Activated naive CD8-positive, alpha-beta T cell treated with anti-CD3 and anti-CD28 coated beads, Interleukin-2, amount 50 U/mL, for 16 hours (primary cell): ENCODE measurements at places on chromosomes 2 and 18.

DNA sequence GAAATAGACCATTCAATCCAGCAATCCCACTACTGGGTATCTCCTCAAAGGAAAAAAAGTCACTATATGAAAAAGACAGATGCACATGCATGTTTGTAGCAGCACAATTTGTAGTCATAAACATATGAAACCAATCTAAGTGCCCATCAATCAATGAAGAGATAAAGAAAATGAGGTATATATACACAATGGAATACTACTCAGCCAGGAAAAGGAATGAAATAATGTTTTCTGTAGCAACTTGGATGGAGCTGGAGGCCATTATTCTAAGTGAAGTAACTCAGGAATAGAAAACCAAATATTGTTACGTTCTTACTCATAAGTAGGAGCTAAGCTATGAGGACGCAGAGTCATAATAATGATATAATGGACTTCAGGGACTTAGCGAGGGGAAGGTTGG is 45.2 kb upstream of the LRRC30 start:
- no peak for DNase-seq

DNA sequence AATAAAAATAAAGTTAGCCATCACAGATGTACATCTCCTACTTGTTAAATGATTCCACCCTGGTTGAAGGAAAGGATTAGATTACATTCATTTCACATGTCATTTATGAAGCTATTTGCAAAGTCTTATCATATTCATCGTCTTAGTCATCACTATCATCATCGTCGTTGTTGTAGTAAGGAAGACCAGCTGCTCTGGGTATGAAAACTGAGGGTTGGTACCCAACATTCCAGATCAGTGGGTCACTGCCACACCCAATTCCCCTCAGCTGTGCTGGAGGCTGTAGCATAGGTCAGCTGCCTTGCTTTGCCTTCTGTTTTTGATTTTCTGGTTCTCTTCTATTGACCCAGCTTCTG is 20.9 kb upstream of the CCBE1 start:
- no peak for DNase-seq

DNA sequence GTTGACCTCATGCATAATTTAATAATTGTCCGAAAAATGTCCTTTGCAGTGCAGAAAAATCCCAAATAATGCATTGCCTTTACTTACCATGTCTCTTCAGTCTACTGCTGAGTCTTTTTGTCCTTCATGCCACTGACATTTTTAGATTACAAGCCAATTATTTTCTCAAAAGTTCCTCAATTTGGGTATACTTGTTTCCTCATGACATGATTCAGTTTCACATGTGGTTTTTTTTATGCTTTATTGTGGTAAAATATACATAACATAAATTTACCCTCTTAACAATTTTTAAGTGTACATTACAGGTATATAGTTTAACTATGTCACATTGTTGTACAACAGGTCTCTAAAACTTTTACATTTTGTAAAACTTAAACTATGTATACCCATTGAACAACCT is 81.0 kb downstream of the EPC2 start:
- no peak for DNase-seq

GRCh38 chr2:238970553-238971081 is 122.7 kb downstream of the TWIST2 start:
- DNase-seq, result no peak

- DNase-seq, result no peak
Observed at GRCh38 chr2:237257471-237257951, 156.5 kb downstream of the COL6A3 start.

- no peak for DNase-seq
Observed at GRCh38 chr18:67132919-67133318, 383.6 kb downstream of the DSEL start.

- DNase-seq, result no peak
Observed at GRCh38 chr2:203743441-203743981, 37.1 kb downstream of the CD28 start.

DNA sequence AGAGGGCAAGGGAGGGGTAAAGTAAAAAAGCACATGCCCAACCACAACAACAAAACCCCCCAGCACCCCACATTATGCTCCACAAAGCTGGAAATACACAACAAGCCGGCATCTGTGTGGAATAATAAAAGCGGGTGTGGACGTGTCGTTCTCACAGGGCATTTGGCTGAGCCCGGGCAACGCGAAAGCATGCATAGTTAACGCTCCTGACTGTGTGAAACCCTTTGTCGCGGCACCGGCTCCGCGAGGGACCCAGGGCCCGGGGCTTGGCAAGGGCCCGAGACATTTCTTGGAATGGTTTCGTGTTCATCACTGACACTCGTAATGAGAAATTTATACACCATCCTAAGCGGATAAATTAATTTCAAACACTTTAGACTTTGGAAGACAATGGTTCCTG is 165.6 kb downstream of the INHBB start:
- no peak for DNase-seq

DNA sequence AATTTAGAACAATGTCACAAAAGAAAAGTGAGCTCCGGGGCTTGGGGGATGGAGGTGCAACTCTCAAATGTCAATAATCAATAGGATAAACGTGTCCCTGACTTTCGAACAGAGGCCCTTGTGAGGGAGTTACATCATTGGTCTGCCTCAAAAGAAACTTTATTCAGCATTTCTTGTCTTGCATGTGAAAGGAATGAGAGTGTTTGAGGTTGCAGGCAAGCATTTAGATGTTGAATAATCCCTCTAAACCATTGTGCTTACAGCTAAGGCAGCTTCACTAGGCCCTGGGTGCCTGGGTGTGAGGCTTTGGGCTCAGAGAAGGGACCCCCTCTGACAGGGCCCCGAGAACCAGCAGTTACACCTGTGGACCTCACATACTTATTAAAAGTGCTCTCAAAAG is 28.6 kb upstream of the FHL2 start:
- DNase-seq, result no peak

DNA sequence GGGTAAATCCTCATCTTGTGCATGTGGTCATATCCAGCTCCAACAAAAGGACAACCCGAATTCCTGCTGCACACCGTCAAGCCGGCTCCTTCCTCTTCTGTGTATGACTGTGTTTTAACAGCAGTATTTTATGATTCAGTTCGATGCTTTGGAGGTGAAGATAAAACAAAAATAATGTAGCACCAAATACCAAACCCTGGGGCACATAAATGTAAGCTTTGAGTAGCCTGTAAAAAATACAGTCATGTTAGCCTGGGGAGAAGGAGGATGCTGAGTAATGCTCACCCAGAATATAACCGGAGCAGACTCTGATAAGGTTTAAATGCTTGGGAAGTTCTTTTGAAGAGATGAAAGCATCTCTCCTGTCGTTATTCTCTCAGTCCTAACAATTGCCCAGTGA is 225.0 kb downstream of the SUCLG1 start:
- no peak for DNase-seq

- DNase-seq, result no peak
Observed at GRCh38 chr2:12710301-12710700, 6.4 kb upstream of the TRIB2 start.

DNA sequence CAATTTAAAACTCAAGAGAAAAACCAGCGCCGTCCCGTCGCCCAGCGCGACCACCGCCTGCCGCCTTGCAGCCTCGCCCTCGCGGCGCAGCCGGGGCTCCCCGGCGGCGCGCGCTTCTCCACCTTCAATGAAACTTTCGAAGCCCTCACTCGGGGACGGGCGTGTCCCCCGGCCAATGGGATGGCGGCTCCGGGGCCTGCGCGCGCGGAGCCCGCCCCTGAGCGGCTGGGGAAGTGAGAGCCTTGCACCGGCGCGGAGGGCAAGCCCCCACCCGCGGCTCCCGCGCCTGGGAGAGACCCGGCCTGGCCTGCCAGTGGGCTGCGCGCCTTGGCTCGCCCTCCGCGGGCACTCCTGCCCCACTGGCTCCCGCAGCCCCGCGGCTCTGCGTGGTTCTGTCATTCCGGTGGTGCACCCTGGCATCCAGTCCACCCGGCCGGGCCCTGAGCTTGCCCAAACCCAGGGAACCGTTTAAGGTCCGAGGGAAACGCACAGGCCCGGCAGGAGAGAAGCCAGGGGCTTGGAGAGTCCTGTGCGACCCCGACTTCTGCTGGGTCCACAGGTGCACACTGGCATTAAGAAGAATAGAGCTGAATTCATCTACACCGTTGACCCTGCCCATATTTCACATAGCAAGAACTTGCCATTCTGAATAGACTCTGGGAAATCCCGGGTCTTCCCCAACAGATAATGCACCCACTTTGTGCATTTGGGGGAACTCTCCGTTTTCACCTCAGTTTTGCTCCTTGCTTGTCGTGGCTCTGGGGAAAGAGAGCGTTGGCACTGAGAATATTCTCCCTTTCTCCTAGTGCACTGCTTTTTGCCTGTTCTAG is at the start of gene PIEZO2:
PIEZO2 (minus strand) TSS at position 129 of the 830 bp plus-strand sequence. CDS start 981 bp downstream, outside the sequence.
- DNase-seq, result no peak

DNA sequence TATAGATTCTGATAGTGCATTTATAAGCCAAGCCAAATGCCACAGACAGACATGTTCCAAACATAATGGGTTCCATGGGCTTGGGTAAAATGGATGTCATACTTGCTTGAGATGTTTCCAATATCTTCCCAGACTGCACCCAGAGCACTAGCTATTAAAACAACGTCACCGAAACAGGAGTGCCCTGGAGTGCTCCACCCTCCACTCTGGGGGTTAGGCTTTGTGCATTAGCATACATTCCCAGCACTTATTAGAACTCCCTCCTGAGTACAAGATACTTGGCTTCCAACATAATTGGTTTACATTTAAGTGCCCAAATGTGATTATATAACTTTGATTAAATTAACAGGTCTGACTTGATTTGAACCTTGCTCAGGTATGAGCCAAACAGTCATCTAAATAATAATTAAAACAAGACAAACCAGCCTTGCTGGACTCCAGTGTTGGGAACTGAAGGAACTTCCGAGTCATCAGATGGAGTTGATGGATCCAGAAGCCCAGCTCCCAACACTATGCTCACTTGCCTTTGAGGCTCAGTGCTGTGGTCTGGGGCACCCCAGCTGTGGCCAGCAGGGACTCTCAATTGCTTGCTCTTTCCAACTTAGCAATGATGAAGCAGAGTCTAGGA is 60.5 kb upstream of the LGALSL start:
- DNase-seq, result no peak

GRCh38 chr18:44909191-44909719 is 228.6 kb downstream of the SETBP1 start:
- no peak for DNase-seq

DNA sequence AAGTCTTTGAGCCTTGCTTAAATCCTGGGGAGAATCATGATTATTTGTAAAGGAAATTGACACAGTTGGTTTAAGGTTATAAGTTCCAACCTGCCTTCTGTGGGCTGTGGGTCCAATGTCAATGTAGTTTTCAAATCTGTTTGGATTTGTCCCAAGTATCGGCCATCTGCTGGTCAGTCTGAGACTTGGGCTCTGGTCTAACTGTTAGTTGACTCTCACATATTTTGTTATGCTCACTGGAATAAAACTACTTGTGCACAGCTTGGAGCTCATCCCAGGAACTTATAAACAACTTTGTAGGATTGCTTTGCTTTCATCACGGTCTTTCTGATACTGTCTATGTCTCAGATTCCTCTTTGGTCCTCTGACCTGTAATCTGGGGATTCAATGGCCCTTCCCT is 1026.2 kb upstream of the ZEB2 start:
- DNase-seq, result no peak

DNA sequence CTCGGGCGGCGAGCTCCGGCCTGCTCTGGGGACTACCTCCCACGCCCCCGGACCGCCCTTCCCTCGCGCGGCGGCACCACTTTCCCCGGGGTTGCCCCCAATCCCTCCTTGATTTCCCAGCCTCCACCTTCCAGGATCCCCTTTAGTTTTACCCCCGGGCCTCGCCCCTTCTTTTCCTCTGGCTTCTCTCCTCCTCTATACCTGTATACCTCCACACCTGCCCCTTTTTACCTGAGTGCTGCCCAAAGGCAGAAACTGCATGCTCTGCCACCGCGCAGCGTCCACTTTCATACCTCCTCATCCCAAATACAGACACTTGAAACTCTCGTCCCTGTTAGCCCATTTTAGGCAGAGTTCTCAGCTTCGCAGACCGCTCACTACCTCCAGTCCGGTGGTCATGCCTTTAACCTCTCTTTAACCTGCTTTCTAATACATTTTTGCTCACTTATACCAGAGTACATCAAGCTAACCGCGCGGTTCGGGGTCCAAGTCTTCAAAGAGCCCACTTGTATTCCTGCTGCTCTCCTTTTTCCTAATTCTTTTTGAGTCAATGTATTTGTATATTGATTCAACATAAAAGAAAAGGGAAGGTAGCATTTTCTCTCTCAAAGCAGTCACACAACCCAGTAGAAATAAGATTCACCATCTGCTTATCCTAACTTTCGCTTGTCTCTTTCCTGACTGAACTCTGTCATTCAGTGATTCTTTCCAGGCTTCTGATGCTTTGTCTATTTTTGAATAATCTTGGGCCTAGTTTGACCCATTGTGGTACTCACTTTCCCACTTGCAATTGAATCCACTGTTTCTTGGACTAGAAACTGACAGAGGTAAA is 901 bp downstream of the SPOPL start:
- DNase-seq, result no peak

DNA sequence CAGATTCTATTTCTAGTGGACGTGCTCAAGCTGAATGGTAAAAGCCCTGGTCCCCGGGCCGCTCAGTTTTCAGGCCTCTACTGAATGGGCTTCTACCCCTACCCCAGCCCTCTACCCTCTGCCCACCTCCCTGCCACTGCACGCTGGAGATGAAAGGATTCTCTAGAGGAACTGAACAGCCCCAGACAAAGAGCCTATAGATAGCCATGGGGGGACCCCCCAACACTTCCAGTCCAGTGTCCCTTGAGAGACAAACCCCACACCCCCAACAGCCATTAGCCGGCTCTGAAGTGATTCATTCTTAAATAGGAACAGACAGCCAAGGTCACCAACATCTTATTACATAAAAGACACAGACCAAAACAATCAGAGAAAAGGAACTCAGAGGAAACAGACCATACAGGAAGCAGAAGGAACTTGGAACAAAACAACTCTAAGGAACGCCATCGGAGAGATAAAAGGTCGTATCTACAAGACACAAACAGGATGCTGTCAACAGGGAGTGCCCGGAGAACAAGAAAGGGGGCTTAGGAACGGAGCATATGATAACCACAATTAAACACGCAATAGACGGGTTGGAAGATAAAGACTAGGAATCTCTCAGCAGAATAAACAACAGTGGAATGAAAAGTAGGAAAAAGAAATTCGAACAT is 23.5 kb downstream of the TMEM37 start:
- no peak for DNase-seq

GRCh38 chr2:121151311-121152109 is 133.5 kb downstream of the TFCP2L1 start:
- no peak for DNase-seq

- DNase-seq, result no peak
Observed at GRCh38 chr2:1812926-1813325, 68.6 kb upstream of the PXDN start.

- DNase-seq, result no peak
Observed at GRCh38 chr2:128645631-128646030, 327.0 kb upstream of the HS6ST1 start.

DNA sequence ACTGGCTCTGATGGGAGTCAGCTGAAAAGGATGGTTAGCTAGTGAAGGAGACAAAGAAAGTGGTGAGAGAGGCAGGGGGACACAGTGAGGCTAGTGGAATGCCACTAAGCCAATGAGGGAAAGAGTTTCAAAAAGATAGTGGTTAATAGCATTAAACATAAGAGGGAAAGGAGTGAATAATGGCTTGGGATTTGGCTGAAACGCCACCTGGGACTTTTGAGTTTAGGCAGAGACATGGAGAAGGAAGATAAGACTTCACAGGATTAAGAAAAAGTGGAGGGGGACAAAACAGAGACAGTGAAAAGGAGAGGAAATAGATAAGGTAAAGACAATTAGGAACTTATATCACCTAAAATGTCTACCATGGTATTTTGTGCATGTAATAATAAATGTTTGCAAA is 6.9 kb downstream of the CD28 start:
- DNase-seq, result no peak
